CD4-positive, alpha-beta T cell treated with Interferon gamma for 1 hour (primary cell): ENCODE measurements at places on chromosomes 3 and 15.
A peak's percentile ranks its signal among the peaks of the same experiment; 100 is the strongest.

DNA sequence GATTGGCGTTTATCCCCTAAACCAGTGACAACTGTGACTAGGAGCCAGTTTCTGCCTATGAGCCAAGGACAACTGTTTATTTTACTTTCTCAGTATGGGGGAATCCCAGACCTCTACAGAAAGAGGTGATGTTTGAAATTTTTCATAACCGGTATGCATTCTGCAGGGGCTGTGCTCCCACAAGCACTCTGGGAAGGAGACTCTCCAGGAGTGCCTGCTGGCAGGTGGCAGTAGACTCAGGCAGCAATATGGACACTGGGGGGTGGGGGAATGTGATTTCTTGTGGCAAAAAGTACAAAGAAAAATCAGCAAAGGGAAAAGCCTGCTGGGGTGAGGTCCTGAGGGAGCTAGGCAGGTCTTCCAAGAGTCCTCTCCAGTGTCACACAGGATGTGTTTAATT is 5.9 kb downstream of the TGM4 start:
- no peak for DNase-seq

DNA sequence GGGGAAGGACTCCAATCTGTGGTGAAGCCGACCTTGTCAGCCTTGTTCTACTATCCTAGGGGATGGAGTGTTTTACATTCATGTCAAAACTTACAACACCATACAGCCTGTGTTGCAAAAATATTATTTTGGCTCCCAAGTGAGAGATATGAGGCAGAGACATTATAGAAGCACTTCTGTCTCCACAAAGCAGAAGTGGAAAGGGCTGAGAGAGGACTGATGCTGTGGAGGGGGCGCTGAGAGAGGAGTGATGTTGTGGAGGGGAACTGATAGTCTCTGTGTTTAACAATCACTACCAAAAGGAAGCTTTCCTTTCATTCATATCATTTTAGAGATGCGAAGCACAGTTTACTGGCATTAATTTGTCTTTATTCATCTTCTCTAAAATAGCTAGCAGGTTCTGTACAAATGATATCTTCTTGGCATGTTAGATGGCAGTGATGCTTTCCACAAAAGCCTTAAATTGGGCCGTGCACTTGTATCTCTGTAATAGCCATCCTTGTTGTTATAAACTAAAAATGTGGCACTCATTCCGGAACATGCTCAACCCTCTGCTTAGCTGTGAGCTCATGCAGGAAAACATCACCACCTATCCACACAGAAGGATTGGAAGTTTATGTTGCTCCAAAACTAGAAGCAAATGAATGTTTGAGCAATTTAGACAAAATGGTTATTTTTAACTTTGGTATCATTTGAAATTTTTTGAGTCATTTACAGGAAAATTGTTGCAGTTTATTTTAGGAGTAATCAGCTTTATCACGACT is 134.6 kb upstream of the TP63 start:
- no peak for DNase-seq

DNA sequence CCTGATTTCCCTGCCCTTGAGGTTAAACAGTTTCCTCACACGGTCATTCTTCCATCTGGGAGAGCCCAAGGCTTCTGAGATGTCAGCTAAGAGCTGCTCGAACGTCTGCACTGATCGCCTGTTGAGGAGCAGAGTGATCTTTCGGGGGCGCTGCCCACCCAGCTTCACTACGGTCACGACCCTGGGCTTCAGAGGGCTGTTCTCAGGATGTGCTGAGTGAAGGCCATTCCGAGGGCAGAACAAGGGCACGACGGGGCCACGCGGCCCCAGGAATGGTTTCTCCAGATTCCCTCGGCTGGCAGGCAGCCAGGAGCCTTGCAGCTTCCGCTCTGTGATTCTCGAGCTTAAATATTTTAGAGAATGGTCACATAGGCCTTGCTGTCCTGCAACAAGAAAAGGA is 25.7 kb downstream of the DCLK3 start:
- DNase-seq = no peak

DNA sequence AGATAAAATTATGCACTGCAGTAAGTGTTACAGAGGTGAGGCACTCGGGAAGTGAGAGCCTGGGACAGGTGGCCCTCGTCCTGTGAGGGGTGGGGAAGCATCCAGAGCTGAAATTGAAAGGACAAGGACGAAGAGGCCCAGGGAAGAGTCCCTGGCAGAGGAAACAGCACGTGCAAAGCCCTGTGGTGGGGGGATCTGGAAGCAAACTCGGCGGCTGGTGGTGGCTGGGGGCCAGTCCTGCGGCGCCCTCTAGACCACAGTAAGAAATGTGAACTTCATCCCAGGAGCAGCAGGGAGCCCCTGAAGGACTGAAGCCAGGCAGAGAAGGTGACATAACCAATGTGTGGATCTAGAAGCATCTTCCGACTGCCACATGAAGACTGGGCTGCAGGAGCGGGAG is 42.8 kb downstream of the GRIP2 start:
- no peak for DNase-seq

- peak; percentile 20 for DNase-seq
Measured at GRCh38 chr15:67144609-67145311, 79.4 kb downstream of the SMAD3 start.

- DNase-seq = no peak
Measured at GRCh38 chr3:57128826-57129667, 36.1 kb downstream of the IL17RD start.

DNA sequence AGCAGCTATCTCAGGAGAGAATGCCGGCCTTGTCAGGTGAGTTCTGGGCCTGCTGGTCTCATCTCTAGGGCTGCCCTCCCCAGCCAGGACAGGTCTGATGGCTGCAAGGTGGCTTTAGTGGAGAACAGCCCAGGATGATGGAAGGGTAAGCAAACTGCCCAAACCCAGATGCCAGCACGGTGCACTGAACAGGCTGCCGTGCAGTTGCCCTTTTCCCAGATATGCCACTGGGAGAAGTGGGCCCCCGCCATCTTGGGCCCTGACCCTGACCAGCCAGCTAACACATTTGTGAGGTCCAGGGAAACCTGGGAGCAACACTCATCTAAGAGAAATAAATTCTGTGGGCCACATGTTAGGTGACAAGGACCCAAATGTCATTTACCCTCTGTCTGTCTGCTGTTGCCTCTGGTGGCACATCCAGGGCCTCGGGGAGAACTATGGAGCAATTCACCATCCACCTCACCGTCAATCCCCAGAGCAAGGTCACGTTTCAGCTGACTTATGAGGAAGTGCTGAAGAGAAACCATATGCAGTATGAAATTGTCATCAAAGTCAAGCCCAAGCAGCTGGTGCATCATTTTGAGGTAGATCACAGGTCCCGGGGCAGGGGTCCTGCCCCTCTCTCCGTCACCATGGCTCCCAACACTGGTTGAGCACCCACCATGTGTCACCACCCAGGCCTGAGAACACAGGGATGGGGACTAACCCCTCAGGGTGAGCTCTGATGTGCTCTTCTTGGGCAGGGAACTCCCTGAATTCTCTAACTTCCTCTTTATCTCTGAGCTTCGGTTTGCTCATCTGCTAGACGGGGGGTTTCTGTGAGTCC is 1.8 kb downstream of the ITIH1 start:
- peak; percentile 69 for DNase-seq

- DNase-seq = no peak
Measured at GRCh38 chr3:27568393-27568792, 84.2 kb upstream of the SLC4A7 start.

GRCh38 chr15:58951388-58952007 is 18.0 kb upstream of the SLTM start:
- DNase-seq = no peak

DNA sequence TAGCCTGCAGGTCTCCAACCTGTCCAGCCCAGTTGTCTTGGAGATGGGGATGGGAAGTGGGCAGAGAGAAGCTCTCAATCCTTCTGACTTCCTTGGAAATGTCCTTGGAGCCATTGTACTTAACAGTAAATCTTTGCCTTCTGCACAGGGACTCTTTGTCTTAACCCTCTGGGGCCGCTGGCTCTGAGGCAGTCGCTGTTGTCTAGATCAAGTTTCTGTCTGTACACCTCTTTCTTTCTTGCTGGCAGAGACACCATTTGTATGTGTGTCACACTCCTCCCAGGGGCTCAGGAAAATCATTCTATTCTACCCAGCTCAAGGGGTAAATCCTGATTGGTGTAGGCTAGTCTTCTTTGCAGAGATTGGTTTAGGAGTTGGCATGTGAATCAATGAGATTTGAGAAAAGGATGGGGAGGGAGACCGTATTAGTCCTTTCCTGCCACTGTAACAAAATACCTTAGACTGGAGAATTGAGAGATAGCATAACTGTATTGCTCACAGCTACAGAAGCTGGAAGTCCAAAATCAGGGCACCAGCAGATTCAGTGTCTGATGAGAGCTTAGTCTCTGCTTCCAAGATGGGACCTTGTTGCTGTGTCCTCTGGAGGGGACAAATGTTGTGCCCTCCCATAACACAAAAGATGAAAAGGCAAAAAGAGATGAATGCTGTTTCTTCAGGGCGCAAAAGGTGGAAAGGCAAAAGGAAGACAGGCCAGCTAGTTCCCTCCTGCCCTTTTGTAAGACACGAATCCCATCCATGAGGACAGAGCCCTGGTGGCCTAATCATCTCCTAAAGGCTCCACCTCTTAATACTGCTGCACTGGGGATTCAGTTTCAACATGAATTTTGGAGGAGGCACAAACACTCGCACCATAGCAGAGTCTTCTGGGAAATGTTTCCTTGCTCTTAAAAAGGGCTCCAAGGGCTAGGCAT is 66.3 kb downstream of the PPCDC start:
- DNase-seq = no peak

DNA sequence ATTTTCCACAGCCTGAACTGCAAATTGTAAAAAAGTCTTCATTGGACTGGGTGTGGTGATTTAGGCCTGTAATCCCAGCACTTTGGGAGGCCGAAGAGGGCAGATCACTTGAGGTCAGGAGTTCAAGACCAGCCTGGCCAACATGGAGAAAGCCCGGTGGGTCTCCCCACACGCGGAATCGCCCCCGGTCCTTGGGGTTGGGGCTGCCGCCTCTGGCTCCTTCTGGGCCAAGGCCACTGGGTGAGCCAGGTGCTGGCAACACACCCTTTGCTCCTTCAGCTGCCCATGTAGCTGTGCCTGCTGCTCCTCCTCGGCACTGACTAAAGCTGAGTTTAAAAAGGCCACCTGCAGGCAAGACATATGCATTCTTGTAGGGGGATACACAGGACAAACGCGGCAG is 9.4 kb upstream of the VPS33B start:
- no peak for DNase-seq

DNA sequence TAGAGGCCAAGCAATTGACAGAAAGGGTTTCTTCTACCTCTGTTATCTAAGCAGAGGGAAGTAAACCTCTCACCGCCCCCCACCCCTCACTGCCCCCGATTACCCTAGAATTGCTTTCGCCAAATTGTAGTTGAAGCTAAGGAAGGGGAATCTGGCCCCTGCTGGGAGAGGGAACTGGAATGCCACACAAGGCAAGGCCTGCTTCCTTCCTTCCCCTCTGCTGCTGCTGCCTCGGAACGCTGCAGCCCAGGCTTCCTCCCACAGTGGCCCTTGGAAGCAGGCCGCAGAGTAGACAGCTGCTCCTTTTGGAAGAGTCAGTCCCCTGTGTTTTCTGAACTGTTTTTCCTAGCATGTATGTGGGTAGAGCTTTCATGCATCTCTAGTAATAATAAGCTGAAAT is 21.6 kb downstream of the RLBP1 start:
- DNase-seq = no peak

DNA sequence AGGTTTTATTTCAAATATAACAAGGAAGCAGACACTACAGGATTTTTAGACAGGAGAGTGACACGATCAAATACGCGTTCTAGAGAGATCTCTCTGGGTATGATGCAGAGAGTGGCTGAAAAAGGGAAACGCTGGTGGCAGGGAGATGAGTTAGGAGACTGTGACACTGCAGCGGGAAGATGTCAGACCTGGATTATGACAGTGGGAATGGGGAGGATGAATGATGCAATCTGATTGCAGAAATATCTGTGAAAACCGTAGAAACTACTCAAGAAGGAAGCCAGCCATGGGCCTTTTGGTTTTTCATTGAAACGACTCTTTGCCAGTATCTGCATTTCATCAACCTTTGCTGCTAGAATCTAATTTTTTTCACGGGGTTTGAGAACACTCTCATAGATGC is 157.9 kb downstream of the FAM43A start:
- DNase-seq = no peak

GRCh38 chr3:32450992-32451659 is 51.5 kb downstream of the CMTM6 start:
- DNase-seq = no peak

DNA sequence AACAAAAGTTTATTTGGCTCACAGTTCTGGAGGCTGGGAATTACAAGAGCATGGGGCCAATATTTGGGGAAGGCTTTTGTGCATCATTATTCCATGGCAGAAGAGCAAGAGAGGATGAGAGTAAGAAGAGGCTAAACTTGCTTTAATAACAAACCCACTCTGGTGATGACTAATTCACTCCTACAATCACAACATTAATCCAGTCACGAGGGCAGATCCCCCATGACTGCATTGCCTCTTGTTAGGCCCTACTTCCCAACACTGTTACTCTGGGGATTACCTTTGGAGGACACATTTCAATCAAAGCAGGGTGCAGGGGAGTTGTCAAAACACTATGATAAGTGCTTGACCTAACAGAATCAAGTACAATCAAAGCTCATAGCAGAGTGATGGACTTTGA is 181.7 kb downstream of the BBX start:
- DNase-seq = no peak

DNA sequence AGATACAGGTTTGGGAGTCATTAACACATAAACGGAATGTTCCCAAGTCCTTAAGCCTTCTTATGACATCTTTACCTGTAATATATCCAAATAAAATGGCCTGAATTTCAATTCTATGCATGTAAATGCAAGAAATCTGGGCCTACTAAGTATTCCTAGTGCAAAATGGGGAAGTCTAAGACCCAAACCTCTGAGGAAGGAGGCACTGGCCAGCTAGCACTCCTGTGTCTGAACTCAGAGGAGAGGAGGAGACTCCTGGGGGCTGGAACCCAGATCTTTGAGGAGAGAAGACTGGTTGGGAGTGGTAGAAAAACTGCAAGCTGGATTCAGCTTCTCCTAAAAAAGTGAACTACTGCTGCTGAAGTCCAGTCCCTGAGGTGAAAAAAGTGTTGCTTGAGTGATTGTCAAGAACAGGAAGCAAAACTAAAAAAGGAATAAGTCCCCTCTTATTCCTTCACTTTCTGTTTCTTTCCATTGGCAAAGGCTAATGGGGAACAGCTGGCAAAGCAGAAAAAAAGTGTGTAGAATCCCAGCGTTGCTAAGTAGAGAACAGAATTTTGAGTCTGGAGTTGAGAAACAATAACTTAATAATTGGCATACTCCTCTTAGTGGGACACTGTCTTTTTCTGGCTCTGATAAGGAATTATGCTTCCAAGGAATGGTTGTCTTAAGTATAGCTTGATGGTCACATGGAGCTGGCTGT is 54.8 kb upstream of the ATP2C1 start:
- DNase-seq = no peak
